Neural progenitor cell (in vitro differentiated cells): ENCODE measurements at places on chromosomes 2 and 18. TPM values are rescaled to one million over a fixed set of nuclear protein-coding genes. Genes with fewer than 3 reads are reported as not detected.
A peak's percentile ranks its signal among the peaks of the same experiment; 100 is the strongest.

LRATD1 gene
- 1.9 and 2.9 TPM in 2 replicates for total RNA-seq

RAB17 gene
- 0.43 TPM in 1 of 2 replicates, not detected in the other for total RNA-seq

FRZB gene
- total RNA-seq, result 69.0 and 72.8 TPM in 2 replicates

SCN2A gene
- 0.30 and 0.34 TPM in 2 replicates for total RNA-seq

APCDD1 gene
- total RNA-seq, result 1.9 and 4.7 TPM in 2 replicates

FNDC4 gene
- total RNA-seq, result 6.2 and 18.3 TPM in 2 replicates

FZD7 gene
- 79.4 and 106 TPM in 2 replicates for total RNA-seq

HOXD10 gene
- total RNA-seq, result not detected in 2 replicates

DNA sequence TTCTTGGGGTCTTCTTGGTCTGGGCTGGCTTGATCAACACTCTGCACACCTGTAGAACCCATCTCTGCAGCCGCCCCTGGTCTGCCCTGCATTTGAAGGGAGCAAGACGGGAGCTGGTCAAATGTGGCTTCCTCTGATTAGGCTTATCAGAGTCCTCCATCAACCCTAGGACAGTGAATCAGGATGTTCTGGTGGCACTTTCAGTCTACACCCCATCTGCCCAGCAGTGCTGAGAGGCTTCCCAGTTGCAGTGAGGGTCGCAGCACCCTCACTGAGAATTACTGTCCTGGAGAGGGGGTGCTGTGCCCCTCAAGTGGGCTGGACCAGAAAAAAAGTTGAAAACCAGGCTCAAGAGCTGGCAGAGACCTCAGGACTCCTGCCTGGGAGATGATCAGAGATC is 152.9 kb downstream of the DYSF start:
- no peak for DNase-seq

DNA sequence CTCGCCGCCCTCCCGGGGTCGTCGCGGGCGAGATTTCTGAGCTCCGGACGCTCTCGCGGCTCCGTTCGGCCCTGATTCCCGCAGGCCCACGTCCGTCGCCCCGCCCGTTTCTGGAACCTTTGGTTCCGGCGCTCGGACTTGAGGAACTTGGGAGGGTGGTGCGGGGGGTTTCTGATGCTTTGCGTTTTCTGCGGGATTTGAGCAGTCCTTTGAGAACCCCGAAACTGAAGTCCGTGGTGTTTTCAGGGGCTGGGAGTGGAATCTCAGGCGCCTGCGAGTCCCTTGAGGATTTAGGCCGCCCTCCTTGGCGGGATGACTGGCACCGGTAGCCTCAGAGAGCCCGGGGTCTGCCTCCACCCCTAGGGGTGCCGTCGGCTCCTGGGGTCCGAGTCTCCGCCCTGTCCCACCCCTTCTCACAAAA is 336 bp downstream of the THNSL2 start:
- DNase-seq, result no peak

- no peak for DNase-seq
Measured at GRCh38 chr2:150027164-150027563, 439.6 kb upstream of the MMADHC start.

DNA sequence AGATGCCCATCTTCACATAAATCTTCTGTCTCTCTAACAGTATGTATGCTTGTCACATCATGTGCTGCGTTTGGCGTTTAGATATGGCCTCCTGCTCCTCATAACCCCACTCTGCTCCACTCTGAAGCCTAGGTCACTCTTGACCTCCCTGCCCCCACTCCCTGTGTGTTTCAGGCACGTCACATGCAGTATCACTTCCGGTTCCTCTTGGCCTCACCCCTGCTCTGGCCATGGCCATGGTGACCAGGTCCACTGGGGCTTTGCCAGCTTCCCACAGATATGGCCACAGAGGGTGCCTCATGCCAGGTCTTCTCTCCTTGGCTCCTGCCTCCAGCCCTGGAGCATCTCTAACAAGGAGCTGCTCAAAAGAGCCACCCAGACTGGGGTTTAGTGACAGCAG is 160.0 kb downstream of the RNF152 start:
- DNase-seq, result no peak

GRCh38 chr2:85926931-85927661 is 38.3 kb upstream of the ST3GAL5 start:
- DNase-seq, result no peak

- no peak for DNase-seq
Measured at GRCh38 chr2:224350703-224351102, 51.2 kb downstream of the FAM124B start.

DNA sequence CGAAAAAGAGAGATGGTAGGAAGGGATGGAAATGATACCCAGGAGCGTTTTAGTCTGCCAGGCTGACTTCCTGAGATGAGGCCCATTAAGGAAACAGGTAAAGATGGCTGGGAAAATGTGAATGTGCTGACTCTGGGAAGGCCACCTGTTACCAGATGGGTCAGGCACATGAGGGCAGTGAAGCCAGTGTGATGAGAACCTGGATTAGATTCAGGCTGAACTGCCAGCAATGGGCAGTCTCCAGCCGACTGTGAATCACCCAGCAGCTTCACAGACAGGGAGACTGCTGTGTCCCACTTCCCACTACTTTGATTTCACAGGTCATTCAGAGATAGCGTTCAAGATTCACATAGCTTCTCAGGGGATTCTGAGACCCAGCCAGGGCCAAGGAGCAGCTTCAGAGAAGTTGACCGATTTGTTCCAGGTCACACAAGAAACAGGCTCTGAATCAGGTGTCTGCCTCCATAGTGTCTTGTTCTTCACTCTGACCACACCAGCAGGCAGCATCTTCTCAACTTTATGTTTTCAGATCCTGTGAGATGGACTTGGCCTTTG is 26.4 kb downstream of the CAPN13 start:
- DNase-seq, result no peak

DNA sequence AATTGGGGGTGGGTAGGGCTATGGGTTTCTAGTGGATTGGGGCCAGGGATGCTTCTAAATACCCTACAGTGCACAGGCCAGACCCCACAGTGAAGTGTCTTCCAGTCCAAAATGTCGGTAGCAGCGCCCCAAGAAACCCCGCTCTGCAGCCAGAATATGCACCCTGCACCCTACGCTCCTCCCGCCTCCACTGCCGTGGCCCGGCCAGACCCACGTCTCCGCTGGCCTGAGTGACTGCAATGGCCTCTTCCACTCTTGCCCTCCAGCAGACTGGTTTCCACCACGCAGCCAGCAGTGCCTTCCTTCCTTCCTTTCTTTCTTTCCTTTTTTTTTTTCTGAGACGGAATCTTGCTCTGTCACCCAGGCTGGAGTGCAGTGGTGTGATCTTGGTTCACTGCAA is 91.4 kb upstream of the TAF1B start:
- DNase-seq, result no peak

DNA sequence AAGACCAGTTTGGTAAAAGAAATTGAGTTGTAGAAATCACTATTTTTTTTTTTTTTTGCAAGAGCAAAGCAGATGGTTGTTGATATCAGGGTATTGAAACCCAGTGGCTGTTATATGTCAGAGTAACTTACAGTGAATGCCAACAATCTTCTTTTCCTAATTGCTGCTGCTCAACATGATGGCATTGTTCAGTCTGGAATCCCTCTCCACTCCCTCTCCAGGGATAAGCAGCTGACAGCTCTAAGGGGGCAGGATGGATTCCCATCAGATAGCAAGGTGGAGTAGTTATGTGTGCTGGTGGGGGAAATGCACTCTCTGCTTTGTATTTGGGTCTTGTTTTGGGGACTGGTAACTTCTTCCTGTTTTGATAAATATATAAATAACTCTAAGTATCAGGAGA is 200.0 kb downstream of the PIK3C3 start:
- DNase-seq, result peak; percentile 31

DNA sequence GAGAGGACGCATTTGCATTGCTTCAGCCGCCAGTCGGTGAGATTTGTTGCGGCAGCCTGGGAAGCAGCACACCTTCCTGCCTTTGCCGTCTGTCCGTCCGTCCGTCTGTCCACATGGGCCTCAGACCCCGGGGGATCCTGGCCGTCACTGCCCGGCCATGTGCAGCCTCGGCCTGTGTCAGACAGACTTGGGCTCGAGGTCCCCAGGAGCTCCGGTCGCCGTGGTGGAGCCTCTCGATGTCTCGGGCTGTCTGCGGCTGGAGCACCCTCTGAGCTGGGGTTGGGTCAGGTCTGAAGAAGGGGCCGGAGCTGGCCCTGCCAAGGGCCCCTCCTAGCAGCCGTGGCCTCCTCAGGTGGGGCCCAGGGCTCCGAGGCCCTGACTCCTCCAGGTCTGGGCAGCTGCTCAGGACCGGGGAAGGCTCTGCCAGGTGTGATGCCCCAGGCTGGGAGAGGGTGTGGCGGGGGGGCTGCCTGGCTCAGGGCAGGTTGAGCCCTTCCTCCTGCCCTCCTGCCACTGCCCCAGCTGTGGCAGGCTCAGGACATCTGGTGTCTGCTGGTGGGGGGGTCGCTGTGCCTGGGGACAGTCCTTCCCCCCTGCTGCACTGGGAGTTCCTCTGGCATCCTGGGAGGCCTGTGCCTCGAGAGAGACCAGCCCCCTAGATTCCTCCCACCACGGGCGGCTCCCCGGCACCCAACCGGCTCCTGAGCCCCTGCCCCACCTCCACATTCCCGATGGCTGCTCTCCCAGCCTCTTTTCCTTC is 11.8 kb downstream of the NEU4 start:
- no peak for DNase-seq

DNA sequence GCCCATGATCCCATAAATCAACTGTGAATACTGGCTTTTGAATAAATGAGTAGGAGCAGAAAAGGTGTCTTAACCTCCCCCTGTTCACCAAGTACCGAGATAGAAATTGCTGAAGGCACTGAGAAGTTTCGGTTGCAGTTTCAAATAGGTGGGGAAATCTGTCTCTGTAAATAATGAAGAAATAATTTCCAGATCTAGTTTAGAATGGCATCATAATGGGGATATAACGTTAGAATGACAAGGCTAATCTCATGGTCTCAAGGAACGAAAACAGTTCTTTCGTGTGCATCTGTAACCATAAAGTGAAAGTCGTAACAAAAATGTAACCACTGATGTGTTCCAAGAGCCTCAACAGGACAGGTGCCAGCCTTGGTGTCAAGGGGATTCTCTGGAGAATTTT is 49.9 kb upstream of the TMEM18 start:
- DNase-seq, result no peak

DNA sequence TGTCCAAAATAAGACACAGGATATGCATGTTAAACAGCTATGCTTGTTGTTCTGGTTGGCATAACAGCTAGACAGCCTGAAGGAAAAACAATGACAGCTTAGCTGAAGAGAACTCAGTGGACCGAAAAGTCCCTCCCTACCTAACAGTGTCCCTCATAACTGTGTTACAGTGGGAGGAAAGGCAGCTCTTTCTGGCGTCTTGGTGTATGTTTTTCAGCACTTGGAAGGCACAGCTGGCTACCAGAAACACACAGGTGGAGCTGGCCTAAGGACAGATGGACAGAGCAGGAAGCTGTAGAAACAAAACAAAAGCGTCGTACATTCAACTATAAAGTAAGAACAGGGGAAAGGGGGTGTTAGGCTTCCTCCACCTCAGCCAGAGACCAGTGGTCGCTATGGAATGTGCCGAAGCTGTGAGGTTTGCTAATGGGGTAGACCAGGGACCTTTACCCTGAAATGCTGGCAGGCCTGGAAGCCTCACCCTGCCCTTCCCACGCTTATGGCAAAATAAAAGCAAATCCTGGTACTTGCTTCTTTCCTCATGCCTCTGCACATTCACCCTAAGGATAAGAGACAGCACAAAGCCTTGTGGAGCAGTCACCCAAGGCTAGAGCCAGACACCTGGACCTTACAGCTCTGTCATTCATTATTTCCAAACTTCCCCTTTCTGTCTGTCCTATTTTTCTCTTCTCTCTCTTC is 103.5 kb upstream of the TRIB2 start:
- DNase-seq, result peak; percentile 21

DNA sequence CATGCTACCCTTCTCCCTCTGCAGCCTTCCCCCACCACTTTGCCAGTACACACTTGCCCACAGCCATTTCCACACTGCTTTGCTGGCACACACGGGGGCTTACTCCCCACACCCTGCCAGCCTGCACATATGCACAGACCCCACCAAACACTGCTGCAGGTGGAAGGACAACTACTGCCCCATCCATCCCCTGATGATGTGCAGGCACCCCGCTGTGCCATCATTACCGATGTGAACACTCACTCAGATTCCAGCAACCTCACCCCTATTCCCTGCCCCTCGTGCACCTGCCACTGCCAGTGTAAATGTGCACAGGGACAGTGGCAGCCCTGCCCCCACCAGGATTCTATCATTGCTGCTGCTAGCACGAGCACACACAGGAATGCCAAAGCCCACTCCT is 1400.8 kb upstream of the DDX18 start:
- no peak for DNase-seq

GRCh38 chr2:42113452-42113851 is 55.7 kb upstream of the EML4 start:
- no peak for DNase-seq

DNA sequence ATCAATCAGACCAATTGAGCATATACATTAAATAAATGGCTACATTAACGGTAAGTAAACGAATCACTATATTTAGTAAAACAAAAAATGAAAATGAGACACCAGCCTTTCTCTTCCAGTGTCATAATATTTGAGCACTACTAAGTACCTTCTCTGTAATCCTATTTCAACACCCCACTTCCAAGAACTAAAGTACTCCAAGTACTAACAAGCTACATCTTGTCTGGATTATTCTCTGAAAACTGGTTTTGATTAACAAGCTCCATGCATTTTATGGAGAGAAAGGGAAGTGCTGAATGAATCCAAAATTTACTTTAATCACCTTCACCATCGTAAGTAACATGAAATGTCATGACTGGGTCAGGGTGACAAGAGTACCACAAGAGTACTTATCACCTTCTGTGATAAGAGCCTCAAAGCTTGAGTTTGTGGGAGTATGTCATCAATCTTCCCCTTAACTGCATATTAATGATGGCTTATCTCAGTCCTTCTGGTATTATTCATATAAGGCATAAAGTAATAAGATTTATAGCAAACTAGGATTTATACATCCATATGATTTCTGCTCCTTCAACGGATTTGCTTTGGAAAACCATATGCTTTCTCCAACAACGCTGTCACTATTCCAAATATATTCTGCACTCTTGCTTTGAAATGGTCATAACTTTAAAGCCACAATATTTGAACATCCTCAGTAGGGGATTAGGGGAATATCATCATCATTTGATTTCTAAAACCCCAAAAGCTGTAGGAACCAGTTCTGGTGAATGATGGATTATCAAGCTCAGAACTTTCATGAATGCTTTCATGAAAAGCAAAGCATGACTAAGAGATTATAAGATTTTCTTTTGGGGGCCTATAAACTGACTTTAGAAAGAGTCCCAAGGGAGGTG is 127.0 kb downstream of the ANTXR1 start:
- DNase-seq, result no peak

DNA sequence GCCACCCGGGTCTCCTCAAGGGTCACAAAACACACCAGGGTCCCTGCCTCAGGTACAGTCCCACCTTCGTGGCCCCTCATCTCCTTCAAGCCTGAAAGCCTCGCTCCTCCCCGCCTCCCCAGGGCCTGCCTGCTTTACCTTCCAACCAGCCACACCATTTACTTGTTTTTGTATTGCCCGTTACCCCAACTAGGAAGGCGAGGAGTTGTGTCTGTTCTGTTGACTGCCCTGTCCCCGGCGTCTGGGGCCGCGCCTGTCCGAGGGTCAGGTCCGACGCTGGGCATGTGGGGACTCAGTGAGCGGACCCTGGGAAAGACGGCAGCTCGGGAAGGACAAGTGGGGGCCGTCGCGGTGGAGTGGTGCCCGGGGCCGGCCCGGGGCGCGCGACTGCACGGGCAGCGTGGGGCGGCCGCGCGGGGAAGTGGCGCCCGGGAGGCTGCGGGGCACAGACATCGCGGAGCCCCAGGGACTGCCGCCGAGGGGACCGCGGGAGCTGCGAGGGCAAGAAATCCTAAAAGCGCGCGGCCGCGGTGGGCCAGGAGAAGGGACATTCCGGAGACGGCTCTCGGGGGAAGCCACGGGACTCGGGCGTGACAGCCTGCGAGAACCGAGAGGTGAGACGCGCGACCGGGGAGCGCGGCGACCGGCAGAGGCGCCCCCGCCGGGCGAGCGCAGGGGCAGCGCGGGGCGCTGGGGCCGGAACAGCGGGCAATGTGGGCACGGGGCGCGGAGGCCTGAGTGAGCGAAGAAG is 797 bp upstream of the GRHL1 start:
- DNase-seq, result peak; percentile 74
